NCI-H1694 (cell line): ENCODE measurements at places on chromosomes 6 and 20.

DNA sequence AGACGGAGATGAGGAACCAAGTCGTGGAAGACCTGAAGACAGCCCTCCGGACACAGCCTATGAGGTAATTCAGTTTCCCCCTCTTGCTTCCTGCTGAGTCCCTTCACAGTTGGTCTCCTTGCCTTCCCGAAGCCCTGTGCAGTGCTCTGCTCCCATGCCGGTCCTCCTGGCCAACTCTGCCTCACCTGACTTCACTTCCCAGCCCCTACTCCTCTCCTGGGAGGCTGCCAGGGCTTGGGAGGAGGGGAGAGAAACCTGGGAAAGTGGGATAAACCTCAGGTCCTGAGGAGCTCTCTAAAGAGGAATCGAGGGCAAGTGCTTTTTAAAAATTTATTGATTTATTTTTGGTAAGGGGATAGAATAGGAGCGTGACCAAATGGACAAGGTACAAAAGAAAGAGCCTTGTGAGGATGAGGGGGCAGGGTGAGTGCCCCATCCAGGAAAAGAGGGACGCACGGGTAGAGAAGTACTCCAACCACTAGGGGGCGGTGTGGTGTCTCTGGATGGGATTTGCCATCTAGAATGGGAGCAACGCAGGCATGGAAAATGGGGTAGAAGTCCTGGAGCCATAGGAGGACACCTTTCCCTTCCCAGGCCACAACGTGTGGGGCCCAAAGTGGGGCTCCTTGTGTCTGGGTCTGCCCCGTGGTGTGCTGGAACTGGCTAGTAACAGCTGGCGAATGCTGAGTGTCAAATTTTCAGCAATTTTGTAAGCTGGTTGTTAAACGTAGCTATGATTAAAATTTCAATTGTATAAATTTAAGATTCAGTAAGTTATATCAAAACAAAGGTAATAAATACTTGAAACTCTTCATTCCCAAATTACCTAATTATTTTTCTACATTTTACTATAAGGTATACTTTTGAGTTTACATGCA, 69.0 kb downstream of the MOCS1 start:
- DNase-seq: peak; percentile 33

DNA sequence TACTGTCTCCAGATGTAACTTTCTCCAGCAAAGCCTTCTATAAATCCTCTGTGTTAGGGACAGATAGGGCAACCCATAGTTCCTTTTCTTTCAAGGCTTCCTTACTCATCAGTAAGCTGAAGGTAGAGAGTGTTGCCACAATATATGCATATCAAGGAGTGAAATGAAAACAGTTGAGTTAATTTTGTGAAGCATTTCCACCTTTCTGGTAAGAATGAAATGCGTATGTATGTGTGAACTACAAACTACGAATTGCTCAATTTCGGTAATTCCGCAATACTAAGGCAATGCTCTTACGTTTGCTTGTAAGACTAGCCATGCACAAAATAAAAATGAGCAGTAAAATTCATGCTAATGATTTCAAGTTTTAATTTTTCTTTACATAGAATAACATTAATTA, 61.2 kb upstream of the HBS1L start:
- DNase-seq: no peak

DNA sequence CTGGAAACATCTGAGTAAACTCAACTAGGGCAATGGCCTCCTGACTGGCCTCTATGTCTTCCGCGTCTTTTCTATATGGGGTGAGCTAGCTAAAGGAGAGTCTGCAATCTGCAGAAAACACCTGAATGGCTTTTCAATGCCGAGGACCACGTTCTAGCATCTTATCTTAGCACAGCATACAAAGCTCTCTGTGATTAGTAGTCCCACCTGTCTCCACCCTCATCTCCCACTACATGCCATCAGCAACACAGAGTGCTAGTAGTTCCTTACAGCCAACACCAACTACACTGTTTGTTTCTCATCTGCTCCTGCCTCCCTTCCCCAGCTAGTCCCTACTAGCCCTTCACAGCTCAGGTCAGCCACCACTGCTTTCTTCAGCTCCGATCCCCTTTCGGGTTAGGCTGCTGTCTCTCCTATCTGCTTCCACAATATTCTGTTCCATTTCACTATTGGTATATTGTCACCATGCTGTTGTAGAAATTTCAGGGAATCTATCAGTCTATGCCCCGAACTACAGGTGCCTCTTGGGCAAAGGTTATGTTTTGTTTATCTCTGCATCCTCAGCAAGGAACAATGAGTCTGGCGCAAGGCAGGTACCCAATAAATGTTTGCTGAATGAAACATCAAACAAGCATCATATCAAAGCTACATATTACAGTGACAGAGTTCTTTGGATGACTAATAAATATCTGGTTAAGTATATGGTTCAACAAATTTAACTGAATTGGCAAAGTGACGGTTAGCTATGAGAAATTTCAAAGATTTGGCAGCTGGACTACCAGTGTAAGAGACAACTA, 12.2 kb downstream of the LYRM4 start:
- DNase-seq: no peak

GRCh38 chr20:52494244-52494643, 302.7 kb upstream of the ZFP64 start:
- DNase-seq: no peak

DNA sequence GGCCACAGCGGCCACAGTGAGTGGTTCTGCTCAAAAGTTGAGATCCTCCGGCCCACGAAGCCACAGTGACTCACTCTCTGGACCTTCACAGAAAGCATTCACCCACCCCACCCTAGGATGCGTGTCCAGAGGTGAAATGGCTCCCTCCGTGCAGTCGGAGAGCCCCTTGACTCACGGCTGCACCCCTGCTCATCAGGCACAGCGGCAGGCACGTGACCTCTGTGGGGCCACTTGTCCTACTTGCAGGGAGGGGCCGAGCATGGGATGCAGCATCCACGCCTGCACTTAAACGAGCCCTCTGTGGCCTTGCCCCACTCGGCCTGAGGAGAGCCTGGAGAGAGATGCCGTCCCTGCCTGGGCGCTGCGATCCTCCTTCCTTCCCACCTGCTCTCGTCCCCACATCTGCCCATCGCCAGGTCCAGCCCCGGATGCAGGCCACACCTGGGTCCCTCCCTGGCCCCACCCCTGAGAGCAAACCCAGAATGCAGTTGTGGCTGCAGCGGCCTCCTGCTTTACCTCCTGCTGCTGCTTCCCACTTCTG, 28.7 kb downstream of the NTSR1 start:
- DNase-seq: no peak

DNA sequence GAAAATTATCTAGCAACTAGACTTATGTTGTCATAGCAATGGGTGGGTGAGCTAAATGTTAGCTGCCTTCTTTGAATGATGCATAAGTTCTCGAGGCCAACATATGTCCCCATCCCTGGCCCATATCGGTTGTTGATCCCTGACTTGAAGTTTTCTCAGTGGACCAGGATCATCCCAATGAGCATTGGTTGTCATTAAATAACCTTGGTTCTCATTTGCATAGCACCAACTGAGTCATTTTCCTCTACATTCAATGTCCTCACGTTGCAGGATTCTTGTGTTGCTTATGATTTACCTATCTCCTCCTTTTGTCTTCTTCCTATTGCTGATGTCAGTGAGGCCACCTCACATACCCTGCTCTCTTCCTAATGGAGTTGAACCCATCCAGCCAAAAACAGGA, 12.1 kb upstream of the AHCY start:
- DNase-seq: no peak

GRCh38 chr6:34457742-34458735, 7.8 kb upstream of the PACSIN1 start:
- DNase-seq: no peak

GRCh38 chr20:48621376-48622078, 206.3 kb downstream of the PREX1 start:
- no peak for DNase-seq

- DNase-seq: no peak
Measured at GRCh38 chr20:21388566-21388965, 8.8 kb downstream of the NKX2-4 start.

- no peak for DNase-seq
Measured at GRCh38 chr6:132219901-132220300, 181.4 kb downstream of the MOXD1 start.

DNA sequence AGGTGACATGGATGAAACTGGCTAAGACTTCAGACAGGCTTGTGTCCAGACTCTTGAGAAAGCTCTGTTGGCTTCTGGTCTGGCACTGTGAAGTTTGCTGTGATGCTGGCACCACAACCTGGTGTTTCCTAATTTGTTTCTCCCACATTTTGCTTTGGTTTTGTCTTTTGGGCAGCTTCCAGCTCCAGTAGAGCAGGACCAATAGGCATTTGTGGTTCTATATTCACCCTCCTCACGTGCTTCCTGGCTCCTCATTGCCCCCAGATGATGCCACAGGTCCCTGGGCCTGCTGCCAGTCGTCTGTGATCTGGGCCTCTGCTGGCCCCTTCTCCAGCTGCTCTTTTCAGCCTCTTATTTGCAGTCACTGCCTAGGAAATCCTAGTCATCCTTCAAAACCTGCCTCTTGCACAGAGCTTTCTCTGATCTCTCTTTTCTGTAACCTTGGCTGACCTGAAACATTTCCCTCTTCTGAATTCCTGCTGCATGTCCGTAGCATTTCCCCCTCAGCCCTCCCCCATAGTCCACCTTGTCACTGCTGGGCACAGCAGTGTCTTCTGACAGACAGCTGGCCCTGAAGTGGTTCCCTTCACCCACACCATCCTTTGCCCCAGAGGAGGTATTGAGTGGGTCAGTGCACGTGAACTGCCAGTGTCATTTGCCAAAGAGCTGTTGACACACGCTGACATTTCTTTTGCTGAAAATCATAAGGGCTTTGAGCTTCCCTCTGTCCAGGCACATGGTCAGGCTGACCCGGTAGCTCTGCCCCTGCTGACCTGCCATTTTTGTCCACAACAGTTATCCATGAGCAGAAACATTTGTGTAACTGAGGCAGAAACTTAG, 63.0 kb downstream of the PTPN1 start:
- peak; percentile 84 for DNase-seq

- no peak for DNase-seq
Measured at GRCh38 chr20:60900618-60901017, 351.4 kb upstream of the CDH4 start.

GRCh38 chr6:88869263-88870020, 94.0 kb downstream of the RNGTT start:
- DNase-seq: no peak

DNA sequence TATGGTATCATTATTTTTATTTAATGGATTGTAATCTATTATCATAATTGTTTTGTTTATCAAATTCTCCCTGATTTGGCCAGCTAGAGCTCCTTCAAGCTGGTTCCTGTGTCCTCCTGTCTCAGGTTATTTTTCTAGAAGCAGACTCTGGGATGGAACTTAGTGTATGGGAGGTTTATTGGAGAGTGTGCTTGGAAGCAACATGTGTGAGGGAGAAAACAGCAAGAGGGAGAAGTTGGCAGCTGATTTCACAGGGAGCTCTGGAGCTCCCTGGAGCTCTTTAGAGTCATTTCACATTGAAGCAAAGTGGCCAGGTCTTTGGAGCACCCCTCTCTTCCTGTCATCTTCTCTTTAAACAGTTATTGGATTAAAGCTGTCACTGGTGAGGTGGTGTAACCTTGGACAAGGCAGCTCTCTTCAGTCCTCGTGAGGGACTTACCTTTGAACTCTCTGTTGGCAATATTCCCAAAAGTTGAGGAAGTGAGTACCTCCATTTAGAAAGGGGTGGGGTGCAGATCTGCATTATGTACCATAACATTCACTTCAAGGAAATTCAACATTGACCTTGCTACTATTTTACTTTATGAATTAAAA, 103.6 kb downstream of the PHF3 start:
- DNase-seq: no peak

GRCh38 chr6:117169781-117170281, 95.5 kb upstream of the VGLL2 start:
- no peak for DNase-seq

DNA sequence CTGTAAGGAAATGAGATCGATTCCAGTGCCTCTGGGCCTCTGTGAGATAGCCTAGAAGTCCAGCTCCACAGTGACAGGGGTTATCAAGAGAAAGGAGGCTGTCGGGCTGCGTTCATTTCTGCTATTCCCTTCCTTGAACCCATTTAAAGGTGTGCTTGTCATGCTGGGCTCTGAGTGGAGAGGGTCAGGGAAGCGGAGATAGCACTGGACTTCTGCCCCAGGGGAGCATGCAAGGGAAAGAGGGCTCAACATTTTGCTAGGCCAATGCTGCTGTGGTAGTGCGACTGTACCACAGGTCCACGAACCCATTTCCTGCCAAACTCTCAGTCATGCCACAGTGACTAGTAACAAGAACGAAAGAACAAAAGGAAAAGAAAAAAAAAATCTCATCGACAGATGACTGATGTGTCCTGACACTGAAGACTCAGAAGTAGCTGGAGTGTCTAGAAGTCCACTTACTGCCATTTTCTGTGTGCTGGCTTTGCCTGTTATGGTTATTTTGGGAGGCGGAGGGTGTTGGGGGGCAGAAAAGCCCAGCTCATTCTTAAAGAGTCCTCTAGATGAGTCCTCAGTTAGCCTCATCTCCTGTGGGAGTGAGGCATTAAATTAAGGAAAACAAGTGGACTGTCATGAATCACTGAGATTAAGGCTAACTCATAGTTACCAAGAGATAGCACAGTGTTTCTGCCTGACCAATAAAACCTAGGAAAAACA, 8.1 kb downstream of the NEDD9 start:
- no peak for DNase-seq

DNA sequence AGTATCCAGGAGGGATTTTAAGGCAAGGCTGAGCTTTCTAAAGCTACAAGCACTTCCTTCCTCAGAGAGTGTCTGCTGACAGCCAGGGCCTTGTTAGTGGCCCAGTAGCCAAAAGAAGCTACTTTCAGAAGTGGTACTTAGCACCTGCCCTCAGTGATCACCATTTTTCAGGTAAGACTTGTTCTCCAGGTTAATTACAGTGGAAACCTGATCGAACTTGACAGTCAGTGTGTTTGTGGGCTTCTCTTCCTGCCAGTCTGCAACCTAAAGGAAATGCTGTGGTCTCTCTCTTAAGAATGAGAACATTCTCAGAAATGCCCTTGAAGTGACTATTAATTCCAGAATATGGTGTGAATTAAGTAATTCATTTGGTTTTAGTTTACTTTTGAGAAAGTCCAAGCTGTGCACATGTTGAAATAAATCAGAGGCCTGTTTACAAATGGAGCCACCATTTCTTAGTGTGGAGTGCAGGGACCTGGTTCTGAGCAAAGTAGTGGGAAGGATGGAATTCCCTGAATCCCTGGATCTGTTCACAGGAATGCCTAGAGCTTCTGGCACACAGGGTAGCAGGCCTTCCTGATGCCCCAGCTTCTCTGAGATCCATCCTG, 185.3 kb upstream of the AGPAT4 start:
- no peak for DNase-seq
